ENCODE measurements at places on chromosomes 1 and 21.

- peak; percentile 44 for DNase-seq
These were observed 34.6 kb downstream of the DNTTIP2 start for GRCh38 chr1:93844262-93845045.

DNA sequence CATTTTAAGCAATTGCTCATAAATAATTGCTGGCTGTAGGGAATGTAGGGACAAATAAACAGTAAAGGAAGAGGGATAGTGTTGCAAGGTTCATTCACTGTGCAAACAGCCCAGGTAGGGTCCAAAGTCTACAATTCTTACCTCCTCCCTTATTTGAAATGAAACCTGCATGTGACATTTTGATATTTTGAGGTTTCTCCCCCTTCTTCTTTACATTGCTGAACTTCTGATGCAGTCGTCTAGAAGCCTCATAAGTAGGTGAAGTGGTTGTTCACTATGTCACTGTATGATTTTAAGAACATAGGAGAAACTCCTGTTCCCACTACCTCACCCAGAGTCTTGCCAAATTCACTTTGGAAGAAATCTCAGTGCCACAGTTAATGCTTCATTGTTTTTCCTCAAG lies 16.1 kb downstream of the F5 start:
- no peak for DNase-seq

- no peak for DNase-seq
These were observed 397.9 kb downstream of the PTBP2 start for GRCh38 chr1:97119260-97120158.

GRCh38 chr1:95111014-95111413 lies 6.1 kb upstream of the TLCD4 start:
- DNase-seq: no peak

DNA sequence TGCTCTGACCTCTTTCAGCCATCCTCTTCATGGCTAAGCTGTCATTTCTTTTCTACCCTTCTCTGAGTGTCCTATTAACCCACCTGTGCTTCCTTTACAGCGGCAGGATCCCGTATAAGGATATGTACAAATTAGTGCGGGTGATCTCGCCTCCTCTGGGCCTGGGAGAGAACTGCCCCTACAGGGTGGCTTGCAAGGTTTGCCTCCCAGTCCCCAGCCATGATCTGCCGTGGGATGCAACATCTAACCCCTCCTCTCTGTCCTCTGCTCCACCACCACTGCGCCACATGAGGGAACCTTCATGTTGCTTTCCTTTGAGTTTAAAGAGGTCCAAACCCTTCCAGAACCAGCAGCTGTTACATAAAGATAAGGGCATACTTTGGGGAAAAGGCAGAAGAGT lies 282.2 kb downstream of the ZNF648 start:
- no peak for DNase-seq

DNA sequence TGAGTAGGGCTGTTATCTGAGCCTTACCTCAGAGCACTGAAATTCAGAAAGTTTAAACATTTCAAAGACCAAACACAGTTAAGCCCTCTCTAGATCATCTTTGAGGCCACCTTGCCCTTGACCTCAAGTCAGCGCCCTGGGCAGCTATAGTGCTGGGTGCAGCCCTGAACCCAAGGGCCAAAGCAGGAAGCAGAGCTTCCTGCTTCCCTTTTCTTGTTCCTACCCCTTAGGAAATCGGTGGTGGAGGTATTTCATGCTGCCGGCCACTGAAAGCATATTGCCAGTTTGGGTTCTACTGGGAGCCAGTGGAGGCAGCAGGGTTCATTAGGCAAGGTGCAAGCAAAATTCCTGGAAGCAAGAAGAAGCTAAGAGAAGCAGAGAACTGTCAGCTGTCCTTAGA lies 26.1 kb downstream of the CD244 start:
- no peak for DNase-seq

- DNase-seq: no peak
These were observed 6.1 kb upstream of the CROCC start for GRCh38 chr1:16915627-16915973.

GRCh38 chr1:234486858-234487840 lies 8.2 kb upstream of the TARBP1 start:
- DNase-seq: no peak

DNA sequence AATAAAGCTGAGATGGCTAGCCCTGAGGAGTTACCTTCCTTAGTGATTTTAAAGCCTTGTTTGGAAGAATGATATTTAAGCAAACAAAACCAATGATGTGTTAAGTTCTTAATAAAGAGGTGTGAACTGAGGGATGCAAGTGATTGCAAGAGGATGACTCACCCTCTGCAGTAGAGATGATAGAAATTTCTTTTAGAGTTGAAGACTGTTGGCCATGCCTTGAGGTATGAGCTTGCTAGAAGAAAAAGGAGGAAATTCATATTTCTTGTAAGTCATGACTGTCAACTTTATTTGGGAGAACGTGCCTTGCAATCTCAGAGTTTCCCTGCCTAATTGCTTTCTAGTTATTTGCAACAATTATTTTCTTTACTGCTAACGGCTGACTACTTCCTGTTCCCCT lies 94.7 kb downstream of the PLA2G4A start:
- DNase-seq: no peak

Measured in NCI-H774 (cell line).